Pons (tissue), 1 donor: ENCODE measurements at places on chromosomes 4 and X.

DNA sequence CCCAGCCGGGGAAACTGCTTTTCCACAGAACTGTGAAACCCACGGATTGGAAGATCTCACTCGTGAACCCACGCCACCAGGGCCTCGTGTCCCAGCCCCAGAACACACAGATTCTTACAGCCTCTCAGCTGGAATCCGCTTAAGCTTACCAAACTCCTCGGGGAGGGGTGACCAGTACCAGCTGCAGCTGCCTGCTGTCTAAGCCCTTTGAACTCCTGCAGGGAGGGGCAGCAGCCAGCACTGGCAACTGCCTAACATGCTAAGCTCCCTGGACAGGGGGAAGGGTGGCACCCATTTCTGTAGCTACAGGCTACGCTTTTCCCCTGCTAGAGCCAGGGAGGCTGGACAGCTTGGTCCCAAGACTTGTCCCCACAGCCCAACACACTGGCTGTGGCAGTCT, 38.4 kb downstream of the TBL1X start:
- DNase-seq, result no peak

DNA sequence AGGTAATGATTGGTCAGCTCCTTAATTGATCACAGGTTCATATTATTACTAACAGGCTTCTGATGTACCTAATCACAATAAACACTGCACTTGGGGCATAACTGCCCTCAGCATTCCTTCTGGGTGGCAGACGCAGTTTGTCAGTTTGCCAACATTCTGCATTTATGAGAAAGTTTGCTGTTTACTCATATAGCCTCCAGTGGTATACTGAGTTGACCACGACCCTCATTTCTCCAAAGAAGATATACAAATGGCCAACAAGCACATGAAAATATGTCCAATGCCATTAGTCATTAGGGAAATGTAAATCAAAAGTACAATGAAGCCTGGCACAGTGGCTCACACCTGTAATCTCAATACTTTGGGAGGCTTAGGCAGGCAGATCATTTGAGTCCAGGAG, 26.3 kb downstream of the EFHC2 start:
- DNase-seq, result no peak

GRCh38 chr4:147064856-147065255, 119.2 kb upstream of the TTC29 start:
- DNase-seq, result no peak

DNA sequence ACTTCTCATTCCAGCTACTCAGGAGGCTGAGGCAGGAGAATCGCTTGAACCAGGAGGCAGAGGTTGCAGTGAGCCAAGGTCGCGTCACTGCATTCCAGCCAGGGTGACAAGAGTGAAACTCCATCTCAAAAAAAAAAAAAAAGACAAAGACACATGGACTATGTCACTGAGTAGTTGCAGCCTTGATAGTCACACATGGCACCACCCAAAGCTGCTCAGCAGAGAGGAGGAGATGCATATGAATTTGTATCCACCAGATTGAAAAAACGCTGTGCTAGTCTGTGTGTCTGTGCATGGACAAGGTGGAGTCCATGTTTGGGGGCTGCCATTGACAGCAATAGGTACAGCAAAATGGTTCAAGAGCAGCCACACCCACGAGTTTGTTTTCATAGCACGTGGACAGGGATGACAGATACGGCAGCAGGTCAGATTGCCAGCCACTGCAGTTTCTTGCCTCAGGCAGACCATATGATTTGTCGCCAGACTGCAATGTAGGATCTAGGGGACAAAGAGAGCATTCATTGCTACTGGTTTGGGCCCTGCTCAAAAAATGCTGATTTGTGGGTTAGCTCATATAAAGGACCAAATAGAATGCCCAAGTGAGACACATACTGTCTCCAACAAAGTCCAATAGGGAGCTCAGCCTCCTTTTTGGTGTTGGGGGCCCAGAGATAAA, 89.9 kb downstream of the CEP135 start:
- DNase-seq, result peak; percentile 76

DNA sequence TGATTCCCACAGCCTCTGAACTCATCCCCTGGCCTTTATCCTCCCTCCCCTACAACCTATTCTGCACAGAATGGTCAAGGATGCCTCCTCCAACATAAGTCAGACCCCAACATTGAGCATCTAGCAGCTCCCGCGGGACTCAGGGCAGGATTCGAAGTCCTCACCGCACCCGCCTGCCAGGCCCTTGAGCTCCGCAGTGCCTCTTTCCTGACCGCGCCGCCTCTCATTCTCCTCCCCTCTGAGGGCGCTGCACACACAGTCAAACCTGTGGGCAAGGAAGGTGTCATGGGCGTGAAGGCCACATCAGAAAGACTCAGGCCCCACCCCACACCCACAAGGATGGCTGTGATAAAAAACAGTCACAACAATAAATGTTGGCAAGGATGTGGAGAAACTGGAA, 84.1 kb downstream of the CPZ start:
- no peak for DNase-seq
